A172 (cell line): ENCODE measurements at places on chromosomes 13 and 19.

GRCh38 chr13:70172946-70173597, 64.8 kb upstream of the KLHL1 start:
- no peak for DNase-seq

DNA sequence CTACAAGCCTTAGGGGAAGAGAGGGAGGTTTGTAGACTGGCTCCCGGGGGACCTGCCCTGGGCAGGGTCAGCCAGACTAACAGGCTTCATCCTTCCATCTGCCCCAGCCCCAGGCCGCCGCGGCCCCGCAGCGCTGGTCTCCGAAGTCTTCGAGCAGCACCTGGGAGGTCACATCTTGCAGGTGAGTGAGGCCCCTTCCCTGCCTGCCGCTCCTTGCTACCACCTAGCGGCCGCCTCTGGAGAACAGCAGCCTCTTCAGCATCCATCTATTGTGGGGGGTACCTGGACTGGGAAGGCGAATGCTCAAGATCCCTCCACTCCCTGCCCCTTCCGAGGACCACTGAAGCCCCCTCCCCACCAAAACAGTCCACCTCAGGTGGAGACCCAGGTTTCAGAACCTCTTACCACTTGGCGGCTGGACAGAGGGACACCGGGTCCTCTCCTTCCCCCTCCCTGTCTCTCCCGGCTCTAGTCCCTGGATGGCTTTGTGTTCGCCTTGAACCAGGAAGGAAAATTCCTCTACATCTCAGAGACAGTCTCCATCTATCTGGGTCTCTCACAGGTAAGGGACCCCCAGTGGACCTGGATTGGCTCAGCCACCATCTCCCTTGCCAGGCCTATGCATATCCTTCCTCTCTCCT, 12.7 kb downstream of the NPAS1 start:
- DNase-seq = no peak

GRCh38 chr13:34738254-34738992, 203.6 kb upstream of the NBEA start:
- no peak for DNase-seq

DNA sequence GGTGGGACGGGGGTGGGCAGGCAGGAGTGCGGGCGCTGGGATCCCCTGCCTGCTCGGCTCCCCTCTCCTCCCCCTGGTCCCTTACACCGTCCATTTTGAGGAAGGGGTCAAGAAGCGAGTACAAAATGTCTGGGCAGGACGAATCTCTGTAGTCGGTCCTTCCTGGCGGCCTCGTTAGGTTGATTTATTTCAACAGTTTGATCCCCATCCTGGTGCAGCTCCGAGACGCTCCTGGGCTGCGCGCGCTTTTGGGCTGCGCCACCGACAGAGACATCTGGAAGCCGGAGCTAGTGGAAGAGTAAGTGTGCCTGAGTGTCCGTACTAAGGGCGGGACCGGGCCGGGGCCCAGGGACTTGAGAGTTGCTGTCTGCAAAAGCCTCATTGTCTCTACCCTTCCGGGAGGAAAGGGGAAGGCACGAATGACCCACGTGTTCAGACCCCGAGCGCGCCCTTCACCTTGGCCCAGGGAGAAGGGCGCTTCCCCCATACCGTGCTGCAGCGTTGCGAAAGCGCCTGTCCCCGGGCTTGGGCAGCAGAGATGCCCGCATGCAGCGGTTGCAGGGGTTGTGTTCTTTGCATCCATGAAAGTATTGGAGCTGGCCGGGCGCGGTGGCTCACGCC, 1.8 kb downstream of the ZNF114 start:
- DNase-seq = no peak

DNA sequence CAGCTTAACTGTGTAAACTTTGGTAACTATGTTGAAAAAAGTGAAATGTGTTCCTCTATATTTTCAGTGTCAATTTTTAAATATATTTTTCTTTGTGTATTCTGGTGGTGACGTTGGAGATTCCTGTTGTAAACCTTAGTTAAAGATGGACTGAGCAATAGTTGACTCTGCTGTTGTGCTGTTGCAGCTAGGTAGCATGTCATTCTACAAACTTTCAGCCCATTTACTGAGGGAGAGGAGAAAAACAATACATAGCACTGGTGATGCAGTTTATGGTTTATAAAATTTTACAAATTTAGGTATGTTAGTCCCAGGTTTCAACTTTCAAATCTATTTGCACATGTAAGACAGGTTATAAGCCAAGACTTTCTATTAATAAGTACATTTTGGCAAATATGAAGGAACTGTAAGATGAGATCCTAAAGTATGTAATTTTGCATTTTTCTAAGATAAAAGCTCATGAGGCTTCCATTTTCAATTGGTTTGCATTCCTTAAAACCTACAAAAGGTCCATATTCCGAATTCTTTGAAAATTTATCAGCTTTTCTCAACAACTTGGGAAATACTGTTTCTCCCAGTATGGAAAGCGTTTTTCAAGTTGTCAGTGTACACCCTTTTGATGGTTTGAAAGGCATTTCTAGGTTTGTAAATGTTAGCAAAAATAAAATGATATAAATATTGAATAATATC, 1.5 kb downstream of the NDFIP2 start:
- DNase-seq = no peak
